Stimulated activated naive B cell treated with anti-CD40 and anti-IgM and Interleukin-4, amounts not matched to agents 10 μg/mL and 1 μg/mL and 100 μg/mL, for 72 hours (primary cell): ENCODE measurements at places on chromosomes 5 and 9.
A peak's percentile ranks its signal among the peaks of the same experiment; 100 is the strongest.

DNA sequence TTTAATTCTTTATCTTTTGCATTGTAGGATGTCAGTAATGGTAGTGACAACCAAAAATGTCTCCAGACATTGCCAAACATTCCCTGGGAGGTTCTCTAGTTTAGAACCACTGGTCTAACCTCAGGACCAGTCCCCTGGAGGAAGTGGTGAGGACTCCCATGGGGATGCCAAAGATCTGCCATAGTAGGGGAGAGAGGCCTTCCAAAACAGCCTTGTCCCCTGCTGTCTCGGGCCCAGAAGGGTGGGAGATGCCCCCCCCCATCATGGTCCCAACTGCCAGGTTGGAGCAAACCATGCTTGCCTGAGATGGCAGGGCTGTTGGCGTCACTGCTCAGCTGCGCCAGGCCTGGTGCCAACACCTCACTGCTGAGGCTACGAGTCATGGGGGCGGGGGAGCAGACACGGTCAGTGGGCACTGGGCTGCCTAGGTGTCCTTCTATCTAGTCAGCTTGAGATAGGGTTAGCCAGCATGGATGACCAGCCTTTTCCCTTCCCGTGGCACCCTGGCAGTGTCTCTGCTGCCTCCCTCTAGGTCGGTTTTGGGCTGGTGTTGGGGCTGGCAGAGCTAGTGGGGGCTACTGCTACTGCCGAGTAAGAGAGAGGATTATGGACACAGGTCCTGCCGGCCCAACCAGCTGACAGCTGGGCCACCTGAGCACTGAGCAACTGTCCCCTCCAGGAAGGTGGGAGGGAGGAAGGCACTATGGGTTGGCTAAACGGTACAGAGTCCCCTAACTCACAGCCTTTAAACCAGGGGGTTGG lies 8.3 kb upstream of the CXXC5 start:
- no peak for DNase-seq

- no peak for DNase-seq
Measured at GRCh38 chr9:98781588-98782383, 14.6 kb downstream of the ANKS6 start.

DNA sequence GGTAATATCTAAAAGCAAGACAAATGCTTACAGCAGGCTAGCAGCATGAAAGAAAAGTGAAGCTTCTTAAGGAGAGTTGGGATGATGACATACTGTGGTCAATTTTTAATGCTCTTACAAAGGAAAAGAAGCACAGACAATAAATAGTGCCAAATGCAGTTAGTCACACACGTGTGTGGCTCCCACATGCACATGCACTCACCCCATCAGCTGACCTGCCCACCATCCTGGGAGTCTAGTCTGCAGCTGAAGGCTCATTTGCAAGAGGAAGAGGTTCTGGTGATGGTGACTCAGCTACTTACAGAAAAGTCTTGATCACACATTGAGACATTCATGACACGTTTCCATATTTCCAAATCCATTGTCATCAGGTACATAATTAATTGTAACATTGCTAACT lies 129.3 kb downstream of the MRPL36 start:
- no peak for DNase-seq

- no peak for DNase-seq
Measured at GRCh38 chr9:89961616-89962341, 357.0 kb downstream of the GADD45G start.

GRCh38 chr5:128836571-128836970 lies 128.7 kb upstream of the SLC27A6 start:
- DNase-seq: no peak

DNA sequence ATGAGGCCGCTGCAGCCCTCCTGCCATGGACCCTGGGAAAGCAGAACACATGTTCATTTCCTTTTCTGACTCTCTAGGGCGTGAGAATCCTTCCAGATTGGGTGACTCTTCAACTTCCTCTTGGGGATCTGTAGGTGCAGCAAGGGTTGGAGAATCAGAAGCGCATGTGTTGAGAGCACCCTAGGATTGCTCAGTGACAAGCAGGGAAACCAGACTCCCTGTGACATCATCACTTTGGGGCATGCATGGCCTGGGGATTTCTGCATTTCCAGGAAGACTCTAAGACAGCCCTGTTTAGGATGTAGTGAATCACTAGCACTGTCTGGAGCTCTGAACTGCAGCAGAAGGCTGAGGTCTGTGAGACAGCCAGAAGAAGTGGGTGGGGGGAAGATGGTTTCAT lies 15.1 kb upstream of the LCP2 start:
- DNase-seq: no peak

GRCh38 chr5:109003928-109004327 lies 256.2 kb downstream of the FER start:
- DNase-seq: no peak

GRCh38 chr5:43270645-43271044 lies 42.6 kb downstream of the HMGCS1 start:
- DNase-seq: no peak

DNA sequence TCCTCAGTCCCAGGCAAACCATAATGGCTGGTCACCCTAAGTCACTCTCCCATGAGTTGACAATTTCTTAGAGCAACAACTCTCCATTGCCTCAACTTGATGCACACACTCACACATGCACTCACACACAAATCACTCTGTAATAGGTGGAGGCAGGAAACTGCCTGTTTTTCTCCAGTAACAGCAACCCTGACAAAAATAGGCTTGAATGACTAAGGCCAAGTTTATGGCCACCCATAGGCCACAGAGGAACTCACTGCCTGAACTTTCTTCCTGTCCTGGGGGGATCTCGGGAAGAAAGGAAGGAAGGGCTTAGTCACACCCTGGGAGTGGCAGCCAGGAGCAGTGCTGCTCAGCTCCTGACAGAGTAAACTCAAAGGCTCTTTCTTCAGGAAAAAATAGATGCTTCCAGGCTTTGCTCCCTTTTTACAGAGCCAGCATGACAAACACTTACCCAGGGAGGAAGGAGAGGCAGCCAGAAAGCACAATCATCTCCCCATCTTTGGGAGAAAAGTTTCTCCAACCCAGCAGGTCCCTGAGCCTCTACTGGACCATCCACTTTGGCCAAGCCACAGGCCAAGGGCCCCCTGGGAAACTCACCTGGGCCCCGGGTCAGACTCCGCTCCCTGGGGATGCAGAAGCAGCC lies 368 bp downstream of the SH3TC2 start:
- no peak for DNase-seq

DNA sequence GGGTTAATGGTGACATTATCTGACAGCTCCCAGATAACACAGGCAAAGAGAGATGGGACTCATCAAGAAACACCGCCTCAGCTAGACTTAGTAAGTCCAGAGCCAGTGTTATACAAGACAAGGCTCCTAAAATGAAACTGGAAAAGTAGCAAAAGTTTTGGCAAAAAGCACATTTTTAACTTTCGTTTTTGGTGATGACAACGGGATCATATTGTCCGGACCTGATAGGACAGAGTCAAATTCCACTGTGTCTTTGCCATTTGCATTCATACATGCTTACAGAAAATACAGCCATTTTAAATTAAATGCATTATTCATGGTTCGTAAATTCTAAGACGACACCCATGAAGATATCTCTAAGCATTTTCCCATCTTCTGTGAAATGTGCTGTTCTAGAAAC lies 152.1 kb downstream of the CRB2 start:
- no peak for DNase-seq

DNA sequence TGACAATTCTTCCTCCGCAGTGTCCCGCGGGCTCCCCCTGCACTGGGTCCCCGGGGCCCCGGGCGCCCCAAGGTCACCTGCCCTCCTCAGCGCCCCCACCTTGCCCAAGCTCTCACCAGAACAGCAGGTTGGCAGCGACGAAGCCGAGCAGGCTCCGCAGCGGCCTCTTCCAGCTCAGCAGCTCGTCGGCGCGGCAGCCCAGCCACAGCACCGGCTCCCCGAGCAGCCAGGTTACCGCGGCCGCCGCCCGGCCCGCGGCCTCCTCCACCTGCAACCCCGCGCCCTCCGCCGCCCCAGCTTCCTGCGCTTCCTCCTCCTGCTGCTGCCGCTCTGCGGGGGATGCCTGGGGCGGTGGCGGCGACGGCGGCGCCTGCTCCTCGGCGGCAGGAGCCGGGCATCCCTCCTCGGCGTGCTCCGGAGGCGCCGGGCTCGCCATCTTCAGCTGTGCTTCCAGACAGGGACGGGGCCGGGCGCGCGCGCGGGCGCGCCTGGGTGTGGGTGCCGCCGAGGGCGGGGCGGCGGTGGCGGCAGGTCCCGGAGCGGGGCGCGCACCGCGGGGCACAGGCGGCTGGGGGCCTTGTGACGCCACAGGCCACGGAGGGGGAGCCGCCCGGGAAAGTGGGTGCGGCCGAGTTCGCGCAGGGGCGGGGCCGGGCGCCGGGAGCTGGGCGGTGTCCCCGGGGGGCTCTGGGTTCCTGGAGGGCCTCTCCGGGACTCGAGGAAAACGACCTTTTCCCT lies at the start of gene RETREG1:
RETREG1 (minus strand) TSS at position 462 of the 738 bp plus-strand sequence; CDS start at position 436, 26 bp downstream.
- peak; percentile 57 for DNase-seq

- no peak for DNase-seq
Measured at GRCh38 chr9:74953235-74953751, 581 bp upstream of the C9orf40 start.

GRCh38 chr9:12554636-12555035 lies 138.5 kb upstream of the TYRP1 start:
- DNase-seq: no peak
